ENCODE measurements at places on chromosomes 16 and 17. TPM values are rescaled to one million over a fixed set of nuclear protein-coding genes. Genes with fewer than 3 reads are reported as not detected.

The FAM20A gene
- 8.8 TPM for total RNA-seq

The CA7 gene
- total RNA-seq: not detected

The SOST gene
- not detected for total RNA-seq

GRCh38 chr16:17358355-17358754, 112.4 kb downstream of the XYLT1 start:
- no peak overlapping the region for H3K4me3 ChIP-seq
- H3K36me3 ChIP-seq: no peaks in the 10 kb centered on the region
- DNase-seq: no peak
- H3K27me3 ChIP-seq: no peaks in the 10 kb centered on the region

DNA sequence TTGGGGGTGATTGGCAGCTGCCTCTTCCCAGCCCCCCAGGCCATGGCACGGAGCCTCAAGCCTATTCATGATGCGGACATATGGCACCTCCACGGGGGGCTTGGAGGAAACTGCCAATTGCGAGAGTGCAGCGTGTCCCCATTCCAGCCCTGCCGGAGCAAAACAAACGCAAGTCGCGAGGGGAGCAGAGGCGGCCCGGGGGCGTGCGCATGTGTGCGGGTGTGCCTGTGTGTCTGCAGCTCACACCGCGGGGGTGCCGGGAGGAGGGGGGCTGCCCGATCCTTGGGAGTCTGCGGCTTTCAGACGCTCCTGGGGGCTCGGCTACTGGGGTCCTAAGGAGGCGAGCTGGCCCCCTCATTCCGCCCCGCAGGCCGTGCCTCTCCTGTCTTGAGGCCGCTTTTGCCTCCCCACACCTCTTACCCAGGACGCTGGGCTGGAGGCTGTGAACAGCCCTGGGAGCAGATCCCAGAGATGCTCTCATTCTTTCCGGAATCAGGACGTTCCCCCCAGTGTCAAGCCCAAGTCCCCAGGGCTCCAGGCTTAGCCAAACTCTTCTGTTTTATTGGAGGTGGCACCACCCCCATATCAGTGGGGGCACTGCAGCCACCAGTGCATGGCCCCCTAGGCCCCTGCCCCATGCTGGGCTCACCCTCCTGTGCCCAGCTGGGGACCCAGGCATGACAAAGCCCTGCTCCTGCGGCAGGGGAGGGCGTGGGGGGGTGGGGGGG, 29.1 kb downstream of the ENDOV start:
- no peaks in the 10 kb centered on the region for H3K4me1 ChIP-seq
- DNase-seq: no peak
- no peaks in the 10 kb centered on the region for H3K36me3 ChIP-seq

GRCh38 chr16:86800894-86801293, 222.5 kb downstream of the FOXL1 start:
- H3K4me1 ChIP-seq: peaks cover 14% of the 10 kb centered on the region
- H3K36me3 ChIP-seq: no peaks in the 10 kb centered on the region
- no peak overlapping the region for H3K27ac ChIP-seq
- H3K27me3 ChIP-seq: no peaks in the 10 kb centered on the region
- no peak for DNase-seq

DNA sequence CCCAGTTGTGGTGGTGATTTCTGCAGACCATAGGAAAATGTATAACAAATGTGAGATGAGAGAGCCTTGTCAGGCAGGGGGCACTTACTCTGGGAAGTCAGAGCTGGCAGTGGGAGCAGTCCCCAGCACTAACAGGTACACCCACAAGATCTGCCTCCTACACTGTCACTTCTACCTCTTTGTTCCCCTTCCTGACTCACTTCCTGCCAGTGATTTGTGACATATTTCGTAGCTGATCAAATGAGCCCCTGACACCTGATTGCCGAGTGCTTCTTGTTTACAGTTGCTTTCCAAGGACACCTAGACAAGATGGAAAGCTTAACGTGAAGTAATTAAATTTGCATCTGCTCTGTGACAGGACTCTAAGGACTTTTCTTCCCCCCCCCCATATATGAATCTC, 40.5 kb downstream of the FTO start:
- no peaks in the 10 kb centered on the region for H3K27me3 ChIP-seq
- no peak overlapping the region for H3K27ac ChIP-seq
- H3K36me3 ChIP-seq: no peaks in the 10 kb centered on the region
- H3K4me3 ChIP-seq: no peak overlapping the region

The STAT3 gene
- 115 TPM for total RNA-seq

DNA sequence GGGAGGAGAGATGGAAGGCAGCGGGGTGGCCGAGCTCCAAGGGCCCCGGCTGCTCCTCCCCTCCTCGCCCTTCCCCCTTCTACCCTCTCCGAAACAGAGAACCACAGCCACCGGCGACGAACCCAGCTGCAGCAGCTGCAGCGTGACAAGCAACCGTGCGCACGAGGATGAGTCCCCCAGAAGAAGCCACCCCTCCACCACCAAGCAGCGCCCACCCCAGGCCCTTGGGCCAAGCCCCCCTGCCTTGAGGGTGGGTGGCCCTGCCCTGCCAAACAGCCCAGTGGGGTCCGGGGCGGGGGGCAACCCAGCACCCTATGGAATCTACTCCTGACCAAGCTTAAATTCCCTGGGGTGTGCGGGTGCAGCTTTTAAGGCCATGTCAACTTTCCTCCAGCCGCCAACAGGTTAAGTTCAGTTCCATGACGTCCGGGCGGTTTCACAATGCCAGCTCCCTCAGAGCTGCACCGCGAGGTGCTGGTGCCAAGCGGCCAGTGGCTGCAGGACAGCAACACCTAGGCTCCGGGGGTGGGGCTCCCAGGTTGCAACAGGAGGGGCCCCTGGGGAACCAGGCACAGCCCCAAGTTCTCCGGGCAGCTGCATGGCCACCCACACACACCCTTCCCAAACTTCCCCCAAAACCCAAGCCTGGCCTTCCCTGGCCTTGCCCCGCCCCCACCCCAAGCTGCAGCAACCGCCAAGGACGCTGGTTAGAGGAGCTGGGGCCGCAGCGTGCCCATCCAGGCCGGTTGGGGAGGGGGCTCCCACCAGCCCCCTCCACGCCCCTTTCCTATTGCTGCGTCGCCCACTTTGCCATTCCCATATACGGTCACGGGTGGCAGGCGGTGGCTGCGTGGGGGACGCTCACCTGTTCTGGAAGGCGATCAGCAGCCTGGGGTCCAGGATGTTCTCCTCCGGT, 2.0 kb downstream of the CBX4 start:
- peak overlapping the region; percentile 53 for H3K4me3 ChIP-seq
- H3K27me3 ChIP-seq: peaks cover 27% of the 10 kb centered on the region
- peak; percentile 78 for DNase-seq
- peaks cover 37% of the 10 kb centered on the region for H3K36me3 ChIP-seq
- peaks cover 51% of the 10 kb centered on the region for H3K4me1 ChIP-seq
- H3K27ac ChIP-seq: peak overlapping the region; percentile 91

The SOX8 gene
- total RNA-seq: 0.47 TPM

The SLFN11 gene
- 17.6 TPM for total RNA-seq

DNA sequence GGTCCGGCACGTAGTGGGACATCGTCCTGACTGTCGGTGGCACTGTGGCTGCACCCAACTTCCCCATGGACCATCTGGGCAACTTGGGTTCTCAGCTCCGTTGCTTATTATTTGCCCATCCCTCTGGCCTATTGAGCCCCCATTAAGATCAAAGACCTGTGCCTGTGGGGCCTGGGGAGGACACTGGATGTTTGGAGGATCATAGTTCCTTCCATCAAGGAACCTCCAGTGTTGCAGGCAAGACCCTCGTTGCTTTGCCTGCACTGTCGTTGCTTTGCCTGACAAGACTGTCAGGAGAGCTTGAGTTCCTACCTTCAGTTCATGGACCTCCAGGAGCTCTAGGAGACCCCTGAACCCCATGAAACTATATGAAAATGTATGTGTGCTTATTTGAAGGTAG, 127.2 kb downstream of the CCDC144A start:
- H3K36me3 ChIP-seq: no peaks in the 10 kb centered on the region
- H3K4me1 ChIP-seq: peaks cover 16% of the 10 kb centered on the region
- no peak overlapping the region for H3K4me3 ChIP-seq
- H3K27me3 ChIP-seq: no peaks in the 10 kb centered on the region

- H3K4me1 ChIP-seq: peaks cover 5% of the 10 kb centered on the region
- H3K4me3 ChIP-seq: no peak overlapping the region
- DNase-seq: no peak
- H3K27ac ChIP-seq: no peak overlapping the region
Observed at GRCh38 chr17:13537167-13537731, 64.5 kb downstream of the HS3ST3A1 start.

The CAPNS2 gene
- total RNA-seq: not detected

- no peaks in the 10 kb centered on the region for H3K36me3 ChIP-seq
- no peak overlapping the region for H3K27ac ChIP-seq
- no peaks in the 10 kb centered on the region for H3K4me1 ChIP-seq
- no peak overlapping the region for H3K4me3 ChIP-seq
- DNase-seq: no peak
- no peaks in the 10 kb centered on the region for H3K27me3 ChIP-seq
Observed at GRCh38 chr16:27769561-27770255, 219.8 kb downstream of the KATNIP start.

DNA sequence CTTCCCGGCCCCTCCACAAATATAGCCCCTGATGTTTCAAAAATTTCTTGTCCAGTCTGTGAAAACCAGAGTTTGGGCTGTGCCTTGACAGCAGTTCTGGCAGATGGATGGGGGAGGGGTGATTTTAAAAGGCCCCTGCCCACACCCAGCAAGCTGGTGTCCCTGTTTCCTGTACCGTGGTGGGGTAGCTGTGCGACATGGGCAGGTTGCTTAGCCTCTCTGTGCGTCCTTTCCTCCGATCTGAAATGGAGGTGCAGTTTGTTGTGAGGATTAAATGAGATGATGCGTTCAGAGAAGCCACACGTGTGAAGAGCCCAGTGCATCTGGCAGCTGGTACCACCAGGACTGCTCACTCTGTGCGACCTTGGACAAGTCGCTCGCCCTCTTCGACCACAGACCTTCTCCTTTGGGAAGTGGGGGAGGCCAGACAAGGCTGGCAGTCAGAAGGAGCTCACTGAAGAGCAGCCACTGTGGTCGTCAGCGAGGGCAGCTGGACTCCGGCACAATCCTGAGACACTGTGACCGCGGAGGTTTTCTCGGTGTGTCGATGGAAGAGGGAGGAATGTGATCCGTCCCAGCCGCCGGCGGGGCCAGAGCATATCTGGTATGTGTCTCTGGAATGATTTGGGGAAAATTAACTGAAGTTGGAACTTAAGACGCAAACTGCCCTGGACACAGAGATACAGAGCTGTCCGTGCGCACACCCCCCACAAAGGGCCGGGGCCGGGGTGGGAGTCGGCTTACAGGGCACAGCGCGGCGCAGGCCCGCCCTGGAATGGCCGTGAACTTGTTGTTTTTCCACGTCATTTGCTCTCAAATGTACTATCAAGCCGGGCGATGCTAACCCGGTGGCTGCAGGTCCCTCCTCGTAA, 721 bp upstream of the WFIKKN2 start:
- peak overlapping the region; percentile 47 for H3K4me3 ChIP-seq
- DNase-seq: no peak
- no peaks in the 10 kb centered on the region for H3K36me3 ChIP-seq

DNA sequence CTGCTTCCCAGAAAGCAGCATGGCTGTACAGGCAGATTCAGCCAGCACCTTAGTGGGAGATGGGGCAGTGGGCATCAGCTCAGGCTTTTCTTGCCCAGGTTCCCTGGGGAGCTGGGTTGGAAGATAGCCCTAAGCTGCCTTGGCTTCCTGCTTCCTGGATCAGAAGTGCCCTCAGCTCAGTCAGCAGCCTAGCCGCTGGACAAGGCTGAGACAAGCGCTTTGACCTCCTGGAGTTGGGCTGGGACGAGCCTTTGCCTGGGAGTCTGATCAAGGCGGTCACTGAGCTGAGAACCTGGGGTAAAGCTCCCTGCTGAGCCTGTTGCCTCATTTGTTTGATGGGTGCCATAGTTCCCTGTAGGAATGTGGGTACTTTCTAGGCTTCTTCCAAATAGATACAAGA, 190.0 kb downstream of the RAB11FIP4 start:
- H3K4me3 ChIP-seq: peak overlapping the region; percentile 30
- H3K27ac ChIP-seq: peak overlapping the region; percentile 73
- H3K27me3 ChIP-seq: no peaks in the 10 kb centered on the region
- H3K4me1 ChIP-seq: peaks cover 24% of the 10 kb centered on the region
- H3K36me3 ChIP-seq: no peaks in the 10 kb centered on the region

DNA sequence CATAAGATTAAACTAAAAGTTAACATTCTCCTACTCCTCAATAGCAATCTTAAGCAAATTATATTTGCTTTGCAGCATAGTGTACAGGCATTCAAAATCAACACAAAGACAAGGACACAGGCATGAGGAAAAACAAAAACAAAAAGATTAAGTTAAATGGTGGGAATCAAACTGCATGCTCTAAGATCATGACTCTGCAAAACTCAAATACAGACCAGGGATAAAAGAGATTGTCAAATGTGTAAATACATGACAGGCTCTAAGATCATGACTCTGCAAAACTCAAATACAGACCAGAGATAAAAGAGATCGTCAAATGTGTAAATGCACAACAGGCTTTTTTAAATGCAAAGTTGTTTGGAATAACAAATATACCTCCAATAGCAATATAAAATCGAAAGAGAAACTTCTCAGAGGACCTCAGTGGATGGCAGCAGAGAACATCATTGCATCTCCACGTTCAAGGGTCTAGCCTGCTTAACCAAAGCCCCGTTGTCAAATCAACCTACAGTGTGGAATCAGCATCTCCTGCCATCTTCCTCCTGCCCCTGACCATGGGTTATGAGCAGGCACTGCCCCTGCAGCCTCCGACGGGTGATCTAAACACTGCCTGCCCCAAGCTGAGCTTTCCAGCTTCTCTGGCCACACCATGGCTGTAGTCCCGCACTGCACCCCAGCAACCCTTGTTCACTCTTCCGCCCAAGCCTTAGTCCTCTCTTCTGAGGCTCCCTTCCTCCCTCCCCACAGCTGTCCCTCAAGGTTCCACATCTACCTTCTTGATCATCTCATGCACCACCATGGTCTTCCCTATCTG, 446.1 kb downstream of the SOX9 start:
- no peaks in the 10 kb centered on the region for H3K27me3 ChIP-seq
- no peak for DNase-seq
- no peaks in the 10 kb centered on the region for H3K4me1 ChIP-seq
- H3K4me3 ChIP-seq: no peak overlapping the region
- H3K36me3 ChIP-seq: no peaks in the 10 kb centered on the region
- no peak overlapping the region for H3K27ac ChIP-seq

DNA sequence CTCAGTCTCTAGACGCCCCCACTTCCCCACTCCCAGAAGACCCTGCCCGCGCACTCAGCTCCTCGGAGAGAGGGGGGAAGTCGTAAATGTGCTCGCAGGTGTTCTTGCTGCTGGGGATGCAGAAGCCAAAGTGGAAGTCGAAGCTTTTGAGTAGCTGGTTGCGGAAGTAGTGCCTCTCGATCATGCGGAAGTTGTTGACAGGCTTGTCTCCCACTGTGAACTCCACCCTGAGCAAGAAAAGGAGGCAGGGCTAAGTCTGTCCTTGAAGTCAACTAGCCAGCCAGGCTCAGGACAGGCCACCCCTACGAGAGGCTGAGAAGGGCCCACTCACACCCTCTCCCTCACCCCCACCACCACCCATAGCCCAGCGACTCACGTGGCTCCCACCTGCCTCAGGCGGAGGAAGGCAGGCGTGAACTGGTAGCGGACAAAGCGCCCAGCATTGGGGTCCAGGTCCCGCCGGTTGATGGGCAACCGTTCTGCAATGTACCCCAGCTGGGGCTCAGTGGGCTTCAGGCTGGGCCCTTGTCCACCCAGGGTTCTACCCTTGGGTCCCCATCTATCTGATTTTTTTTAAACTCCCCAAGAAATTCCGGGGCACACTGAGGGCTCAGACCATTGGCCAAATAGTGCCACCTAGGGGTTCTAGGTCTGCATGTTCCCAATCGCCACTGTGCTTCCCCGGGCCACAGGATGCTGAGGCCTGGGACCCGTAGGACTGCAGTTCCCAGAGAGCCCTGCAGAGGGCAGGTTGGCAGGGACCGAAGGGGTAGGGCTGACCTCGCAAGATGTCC, 4.6 kb downstream of the UNC119 start:
- peaks cover 13% of the 10 kb centered on the region for H3K4me1 ChIP-seq
- peaks cover 4% of the 10 kb centered on the region for H3K36me3 ChIP-seq
- H3K27ac ChIP-seq: no peak overlapping the region
